Sciatic nerve (tissue), 2 donors: ENCODE measurements at places on chromosomes 12 and 14.

GRCh38 chr14:53608369-53608768 lies 348.3 kb downstream of the BMP4 start:
- no peak for DNase-seq

GRCh38 chr14:105861985-105862465 lies 335.6 kb downstream of the TMEM121 start:
- peak; percentile 17 for DNase-seq

- DNase-seq = no peak
Measured at GRCh38 chr12:40012711-40013110, 93.2 kb downstream of the SLC2A13 start.

DNA sequence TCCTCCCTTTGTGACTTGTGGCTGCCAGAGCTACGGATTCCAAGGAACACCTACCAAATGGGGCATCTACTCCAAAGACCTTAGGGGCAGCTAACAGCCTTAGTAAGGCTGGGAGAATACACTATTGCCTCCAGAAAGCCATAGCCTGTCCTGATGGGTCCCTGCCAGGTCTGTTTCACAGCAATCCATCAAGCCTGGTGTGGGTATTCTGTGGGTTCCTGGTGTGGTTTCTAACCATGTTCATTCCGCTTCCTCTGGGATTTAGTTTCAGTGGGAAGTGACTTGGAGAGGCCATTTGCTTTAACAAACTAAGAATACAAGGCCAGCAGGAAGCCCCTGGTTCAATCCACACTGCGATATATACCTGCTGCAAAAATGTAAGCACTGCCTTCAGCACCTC lies 220.5 kb downstream of the FOXN3 start:
- no peak for DNase-seq

DNA sequence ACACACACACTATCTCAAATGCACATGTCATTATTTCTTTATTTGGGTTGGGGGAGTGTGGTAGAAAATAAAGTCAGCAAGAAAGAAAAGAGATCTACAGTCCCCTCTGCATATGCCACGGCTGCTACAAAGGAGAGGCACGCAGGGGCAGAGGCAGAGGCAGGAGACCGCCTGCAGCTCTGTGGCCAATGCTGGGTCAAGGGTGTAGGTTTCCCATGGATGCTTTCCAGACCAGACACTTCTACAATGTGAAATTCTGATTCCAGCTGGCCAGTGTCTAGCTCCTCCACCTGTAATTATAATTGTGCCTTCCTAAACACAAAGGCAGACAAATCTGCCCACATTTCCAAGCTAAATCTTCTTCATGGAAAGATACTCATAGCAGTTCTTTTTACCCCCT lies 19.2 kb downstream of the VPS37B start:
- no peak for DNase-seq
